Nasal cavity respiratory epithelium epithelial cell of viscerocranial mucosa (primary cell): ENCODE measurements at places on chromosomes 3 and 15. TPM values are rescaled to one million over a fixed set of nuclear protein-coding genes. Genes with fewer than 3 reads are reported as not detected.

The CLDN11 gene
- 0.34 and 0.43 TPM in 2 replicates for total RNA-seq

The CACNA1D gene
- total RNA-seq = under 0.01 and 0.14 TPM in 2 replicates

The XCR1 gene
- total RNA-seq = not detected in 2 replicates

The GOLGA6L9 gene
- 8.8 and 9.2 TPM in 2 replicates for total RNA-seq

The RYK gene
- 92.6 and 108 TPM in 2 replicates for total RNA-seq

The CASR gene
- total RNA-seq = not detected in 2 replicates

The MAPKBP1 gene
- 26.0 and 46.6 TPM in 2 replicates for total RNA-seq

The SCN5A gene
- total RNA-seq = not detected in 2 replicates

The SUSD5 gene
- total RNA-seq = 0.28 TPM in 1 of 2 replicates, not detected in the other

The SLC25A36 gene
- total RNA-seq = 101 and 107 TPM in 2 replicates

The LRCH3 gene
- total RNA-seq = 15.4 and 58.6 TPM in 2 replicates

The TRH gene
- not detected in 2 replicates for total RNA-seq

The GRIP2 gene
- under 0.01 and 0.07 TPM in 2 replicates for total RNA-seq

The GRAMD1C gene
- total RNA-seq = 1.0 and 2.5 TPM in 2 replicates

The CD96 gene
- total RNA-seq = under 0.01 TPM in 1 of 2 replicates, not detected in the other

The GOLGA8M gene
- not detected in 2 replicates for total RNA-seq

The UROC1 gene
- total RNA-seq = not detected in 2 replicates

The RLBP1 gene
- total RNA-seq = 0.28 TPM in 1 of 2 replicates, not detected in the other

The ROPN1 gene
- total RNA-seq = not detected in 2 replicates

The THPO gene
- total RNA-seq = not detected in 2 replicates

The GRAMD2A gene
- total RNA-seq = 7.2 and 10.3 TPM in 2 replicates

The FBXO40 gene
- not detected in 2 replicates for total RNA-seq

The EAF2 gene
- 4.2 and 6.2 TPM in 2 replicates for total RNA-seq

The TAGLN3 gene
- total RNA-seq = 0.68 and 0.93 TPM in 2 replicates

The KATNBL1 gene
- 49.9 and 57.9 TPM in 2 replicates for total RNA-seq

The ZMAT3 gene
- total RNA-seq = 20.8 and 28.0 TPM in 2 replicates

The SLC24A5 gene
- total RNA-seq = not detected in 2 replicates

The HLTF gene
- total RNA-seq = 15.4 and 22.1 TPM in 2 replicates

The COL8A1 gene
- 0.34 and 4.0 TPM in 2 replicates for total RNA-seq

The ARHGAP11A gene
- 2.1 and 2.3 TPM in 2 replicates for total RNA-seq

The IL5RA gene
- total RNA-seq = not detected in 2 replicates

The SLC12A8 gene
- total RNA-seq = 16.1 and 23.1 TPM in 2 replicates
